Type B pancreatic cell (in vitro differentiated cells): ENCODE measurements at places on chromosomes 7 and 10.
A peak's percentile ranks its signal among the peaks of the same experiment; 100 is the strongest.

GRCh38 chr10:58896229-58896628 lies 280.2 kb upstream of the PHYHIPL start:
- no peak for DNase-seq

GRCh38 chr10:90352288-90352687 lies 505.6 kb downstream of the HTR7 start:
- no peak for DNase-seq

GRCh38 chr10:120433141-120433540 lies 23.9 kb upstream of the PLPP4 start:
- no peak for DNase-seq

DNA sequence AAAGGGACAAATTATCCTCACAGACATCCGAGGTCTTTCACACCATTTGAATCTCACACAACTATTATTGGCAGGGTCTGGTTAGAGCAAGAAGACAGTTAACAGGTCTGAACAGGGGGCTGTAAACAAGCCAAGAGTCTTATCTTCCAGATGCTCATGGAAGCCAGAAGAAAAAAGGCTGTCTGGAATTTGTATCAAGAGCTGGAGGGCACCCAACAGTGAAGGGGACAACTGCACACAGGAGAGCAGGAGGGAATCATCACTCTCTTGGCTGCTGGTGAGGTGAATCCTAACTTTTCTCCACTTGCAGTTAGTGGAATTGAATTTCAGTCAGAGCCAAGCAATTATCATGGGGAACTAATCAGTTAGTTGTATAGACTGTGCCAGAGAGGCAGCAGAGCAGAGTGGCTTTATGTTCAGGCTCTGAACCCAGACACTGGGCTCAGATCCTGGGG lies 880.2 kb upstream of the AUTS2 start:
- no peak for DNase-seq

DNA sequence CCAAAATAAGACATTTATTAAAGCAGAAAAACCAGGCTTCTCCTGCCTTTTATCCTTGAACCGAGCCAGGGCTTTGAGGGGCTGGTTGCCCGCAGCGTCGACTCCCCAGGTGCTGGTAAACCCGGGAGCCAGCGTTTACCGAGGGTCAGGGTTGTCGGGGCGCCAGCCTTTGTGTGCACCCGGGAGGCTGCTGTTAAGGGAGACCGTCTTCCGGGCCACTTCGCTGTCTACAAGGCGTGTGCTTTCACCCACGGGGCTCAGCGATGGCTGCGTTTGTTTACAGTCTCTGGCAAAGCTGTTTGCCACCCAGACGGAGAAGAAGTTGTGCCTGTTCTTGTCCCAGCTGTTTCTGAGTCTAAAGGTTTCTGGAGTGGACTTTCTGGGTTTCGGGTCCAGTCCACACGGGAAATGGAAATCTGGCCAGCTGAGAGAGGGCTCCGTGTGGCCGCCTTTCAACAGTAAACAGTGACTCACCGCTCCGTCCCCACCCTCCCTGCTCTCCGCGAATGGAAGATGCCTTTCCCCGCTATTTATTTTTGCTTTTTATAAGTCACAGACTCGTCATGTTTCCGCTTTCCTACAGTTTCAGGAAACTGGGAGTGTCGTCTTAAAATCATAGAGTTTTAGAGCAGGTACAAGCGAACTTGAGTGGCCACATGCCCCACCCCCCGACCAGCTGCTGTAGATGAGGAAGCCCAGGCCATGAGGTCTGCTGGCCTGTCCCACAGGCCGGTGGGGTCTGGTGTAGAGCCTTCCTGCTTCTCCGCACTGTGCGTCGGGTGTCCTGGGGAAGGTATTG lies 2.2 kb downstream of the MAFK start:
- DNase-seq = no peak

- no peak for DNase-seq
These were observed 56.9 kb downstream of the RBM20 start for GRCh38 chr10:110700947-110701616.

DNA sequence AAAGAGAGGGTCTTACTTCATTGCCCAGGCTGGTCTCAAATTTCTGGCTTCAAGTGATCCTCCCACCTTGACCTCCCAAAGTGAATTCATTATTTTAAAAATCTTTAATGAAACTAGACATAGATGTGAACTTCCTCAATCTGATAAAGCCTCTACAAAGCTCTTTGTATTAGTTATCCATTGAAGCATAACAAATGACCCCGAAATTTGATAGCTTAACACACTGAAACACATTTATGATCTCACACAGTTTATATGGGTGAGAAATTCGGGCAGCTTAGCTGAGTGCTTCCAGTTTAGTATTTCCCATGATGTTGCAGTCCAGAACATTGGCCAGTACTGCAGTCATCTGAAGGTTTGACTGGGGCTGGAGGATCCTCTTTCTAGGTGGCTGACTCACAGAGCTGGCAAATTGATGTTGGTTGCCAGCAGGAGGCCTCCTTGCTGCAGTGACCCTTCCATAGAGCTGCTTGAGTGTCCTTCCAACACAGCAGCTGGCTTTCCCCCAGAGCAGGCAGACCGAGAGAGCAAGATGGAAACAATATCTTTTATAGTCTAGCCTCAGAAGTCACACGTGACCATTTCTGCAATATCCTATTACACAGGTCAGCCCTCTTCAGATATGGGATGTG lies 16.6 kb upstream of the WNT8B start:
- no peak for DNase-seq

GRCh38 chr10:44511166-44511565 lies 126.3 kb upstream of the CXCL12 start:
- no peak for DNase-seq

DNA sequence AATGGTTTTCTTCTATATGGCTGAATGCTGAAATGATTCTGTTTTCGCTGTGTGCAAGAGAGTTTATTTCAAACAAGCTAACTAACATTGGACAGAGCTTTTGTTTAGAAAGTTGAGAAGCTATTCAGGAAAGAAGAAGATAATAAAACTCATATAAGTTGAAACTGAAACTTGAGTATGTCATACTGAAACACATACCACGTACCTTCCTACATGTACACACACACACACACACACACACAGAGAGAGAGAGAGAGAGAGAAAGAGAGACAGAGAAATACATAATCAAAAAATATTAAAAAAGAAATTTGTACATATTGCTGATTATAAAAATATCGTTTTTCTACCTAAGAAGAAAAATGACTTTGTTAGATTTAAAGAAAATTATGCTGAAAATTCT lies 561.9 kb upstream of the KCND2 start:
- no peak for DNase-seq

DNA sequence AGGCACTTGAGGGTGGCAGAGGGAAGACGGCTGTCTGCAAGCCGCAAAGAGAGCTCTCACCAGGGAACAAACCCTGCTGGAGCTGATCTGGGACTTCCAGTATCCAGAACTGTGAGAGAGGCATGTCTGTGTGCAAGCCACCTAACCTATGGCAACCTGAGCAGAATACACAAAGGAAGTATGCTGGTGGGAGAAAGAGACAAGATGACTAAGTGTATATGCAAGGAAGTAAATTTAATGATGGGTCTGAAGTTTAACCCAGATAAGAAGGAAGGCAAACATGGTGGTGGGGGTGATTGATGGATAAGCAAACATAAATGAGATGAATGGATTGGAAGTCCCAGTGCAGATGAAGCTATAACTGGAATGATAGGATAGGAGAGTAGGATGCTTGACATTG lies 293.3 kb downstream of the TWIST1 start:
- DNase-seq = no peak

DNA sequence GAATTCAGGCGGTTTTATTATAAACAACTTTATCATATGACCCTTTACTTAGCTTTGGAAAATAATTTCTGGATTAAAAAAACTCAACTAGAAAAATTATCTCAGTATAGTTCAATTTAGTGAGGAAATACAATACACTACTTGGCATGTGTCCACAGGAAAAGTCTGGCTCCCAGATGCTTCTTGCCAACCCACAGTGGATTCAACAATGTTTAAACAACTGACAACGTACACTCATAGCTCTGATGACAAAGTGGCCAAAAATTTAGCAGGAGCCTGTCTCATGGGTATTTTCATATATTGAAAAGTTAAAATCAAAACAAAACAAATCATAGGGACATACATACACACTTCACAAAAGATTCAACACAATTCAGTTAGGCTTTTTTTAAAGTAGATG lies 158.8 kb downstream of the SKAP2 start:
- no peak for DNase-seq

- no peak for DNase-seq
These were observed 98.1 kb upstream of the STK17A start for GRCh38 chr7:43484678-43485395.

- no peak for DNase-seq
These were observed 91.6 kb downstream of the C10orf105 start for GRCh38 chr10:71627956-71628355.

DNA sequence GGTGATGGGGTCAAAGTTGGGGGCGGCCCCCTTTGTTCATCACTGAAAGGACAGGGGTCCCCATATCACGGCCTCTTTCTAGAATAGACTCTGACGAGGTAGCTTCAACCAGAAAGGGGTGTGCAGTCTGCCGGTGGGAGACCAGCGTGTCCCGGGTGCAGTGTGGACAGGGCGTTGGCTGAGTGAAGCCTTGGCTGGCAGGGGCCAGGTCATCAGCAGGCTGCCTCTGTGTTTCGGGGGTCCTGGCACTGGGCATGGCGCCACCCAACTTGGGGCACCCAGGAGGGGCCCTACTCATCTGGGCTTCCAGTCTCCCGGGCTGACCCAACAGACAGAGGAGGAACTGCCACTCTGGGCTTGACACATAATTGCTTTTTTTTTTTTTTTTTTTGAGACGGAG lies 3.5 kb upstream of the AMZ1 start:
- no peak for DNase-seq

DNA sequence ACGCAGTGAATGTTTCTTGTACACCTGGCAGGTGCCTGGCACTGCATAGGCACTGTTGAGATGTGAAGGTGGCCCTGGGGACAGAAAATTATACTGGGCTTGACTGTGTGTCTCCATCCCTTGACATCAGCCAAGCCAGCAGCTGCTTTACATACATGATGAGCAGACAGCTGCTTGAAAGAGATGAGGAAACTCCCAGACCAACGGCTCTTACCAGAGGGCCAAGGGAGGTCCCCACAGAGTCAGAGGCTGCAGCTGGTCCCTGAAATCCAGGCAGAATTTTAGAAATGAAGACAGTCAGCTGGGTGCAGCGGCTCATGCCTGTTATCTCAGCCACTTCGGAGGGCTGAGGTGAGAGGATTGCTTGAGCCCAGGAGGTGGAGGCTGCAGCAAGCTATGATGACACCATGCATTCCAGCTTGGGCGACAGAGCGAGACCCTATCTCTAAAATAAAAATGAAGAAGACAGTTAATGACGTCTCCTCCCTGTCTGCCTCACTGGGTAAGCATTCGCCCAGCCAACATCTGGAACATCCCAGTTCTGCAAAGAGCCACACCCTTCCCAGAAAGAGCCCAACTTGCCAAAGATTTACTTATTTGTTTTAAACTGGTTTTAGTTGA lies 17.6 kb downstream of the LIMK1 start:
- DNase-seq = no peak

DNA sequence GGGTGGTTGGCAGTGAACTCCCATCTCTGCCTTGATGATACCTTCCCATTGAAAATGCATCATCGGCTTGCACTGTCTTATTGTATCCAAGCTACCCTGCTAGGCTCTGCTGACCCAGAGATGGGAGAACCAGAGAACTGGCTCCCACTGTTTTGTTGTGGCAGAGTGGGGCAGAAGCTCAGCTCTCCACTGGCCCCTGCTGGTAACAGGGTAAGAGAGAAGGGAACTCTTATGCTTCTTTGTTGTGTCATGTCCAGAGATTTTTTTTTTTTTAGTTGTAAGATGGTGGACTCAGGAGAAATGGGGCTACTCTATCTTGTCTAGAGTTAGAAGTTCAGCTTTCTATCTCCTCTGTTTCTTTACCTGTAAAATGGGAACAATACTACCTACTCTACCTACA lies 100.5 kb upstream of the SDK1 start:
- no peak for DNase-seq

- no peak for DNase-seq
These were observed 44.1 kb upstream of the JAZF1 start for GRCh38 chr7:28224675-28225074.

DNA sequence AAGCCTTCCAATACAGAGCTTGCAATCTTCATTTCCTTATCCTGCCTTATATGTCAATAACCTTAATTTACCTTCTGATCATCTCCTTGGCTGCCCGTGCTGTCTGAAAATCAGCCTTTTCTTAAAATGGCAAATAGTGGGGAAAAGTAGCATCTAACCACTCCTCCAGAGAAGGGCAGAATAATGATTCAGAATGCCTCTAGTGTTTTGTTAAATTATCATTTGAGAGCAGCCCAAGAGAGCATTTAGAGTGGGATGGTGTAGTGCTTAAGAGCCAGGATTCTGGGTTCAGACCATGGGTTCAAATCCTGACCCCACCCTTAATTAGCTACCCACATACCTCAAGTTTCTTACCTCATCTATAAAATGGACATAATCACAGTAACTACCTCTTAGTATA lies 4.6 kb upstream of the TMEM139 start:
- DNase-seq = no peak

GRCh38 chr7:65872776-65873581 lies at the start of gene VKORC1L1:
TSS of gene VKORC1L1 (plus strand) at chr7:65873074. CDS start at chr7:65873372, 298 bp downstream.
- peak; percentile 97 for DNase-seq

- no peak for DNase-seq
These were observed 181.7 kb downstream of the TCF7L2 start for GRCh38 chr10:113131613-113132261.

GRCh38 chr7:64872351-64873154 lies 30.5 kb upstream of the ZNF273 start:
- DNase-seq = peak; percentile 64

DNA sequence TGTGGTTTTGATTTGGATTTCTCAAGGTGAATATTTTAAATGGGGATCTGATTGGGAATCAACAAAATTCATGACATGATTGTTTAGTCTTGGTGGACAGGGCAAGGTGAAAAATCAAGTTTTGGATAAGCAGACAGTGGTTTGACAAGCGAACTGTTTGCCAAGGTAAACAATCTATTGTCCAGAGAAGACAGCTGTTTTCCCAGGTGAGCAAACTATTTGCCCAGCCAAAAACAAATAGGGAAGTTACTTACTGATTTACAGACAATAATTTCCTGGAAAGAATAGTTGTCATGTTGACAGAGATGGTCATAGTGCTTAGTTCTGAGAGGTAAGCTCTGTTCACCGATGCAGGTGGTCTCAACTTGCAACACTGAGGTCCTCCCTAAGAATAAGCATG lies 94.0 kb upstream of the STEAP1B start:
- no peak for DNase-seq

GRCh38 chr7:130845581-130846085 lies 111.6 kb upstream of the KLF14 start:
- no peak for DNase-seq

DNA sequence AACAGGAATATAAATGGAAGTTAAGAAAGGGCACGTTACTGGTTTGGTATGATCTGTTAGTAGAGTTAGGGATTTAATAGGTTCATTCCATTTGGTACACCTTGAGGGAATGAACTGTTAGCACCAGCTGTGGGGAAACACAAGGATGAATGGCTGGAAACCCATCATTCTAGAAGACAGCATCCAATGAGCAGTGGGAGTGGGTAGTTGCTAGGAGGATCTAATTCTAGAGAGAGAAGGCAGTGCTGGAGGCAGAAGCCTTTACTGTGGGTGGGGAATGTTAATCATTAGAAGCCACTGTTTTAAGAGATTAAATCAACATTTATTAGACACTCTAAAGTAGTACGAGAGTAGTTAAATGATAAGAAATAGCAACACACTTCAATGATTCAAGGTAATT lies 15.5 kb upstream of the GPR15LG start:
- no peak for DNase-seq
